ENCODE measurements at places on chromosomes 1 and 21.

- no peak for DNase-seq
These were observed 54.2 kb upstream of the TNR start for GRCh38 chr1:175797576-175797975.

GRCh38 chr1:231190456-231190855 lies 28.6 kb downstream of the TRIM67 start:
- no peak for DNase-seq

- DNase-seq: no peak
These were observed 2.6 kb upstream of the ZNF436 start for GRCh38 chr1:23371987-23372880.

GRCh38 chr1:74340656-74341055 lies 105.5 kb downstream of the TNNI3K start:
- no peak for DNase-seq

DNA sequence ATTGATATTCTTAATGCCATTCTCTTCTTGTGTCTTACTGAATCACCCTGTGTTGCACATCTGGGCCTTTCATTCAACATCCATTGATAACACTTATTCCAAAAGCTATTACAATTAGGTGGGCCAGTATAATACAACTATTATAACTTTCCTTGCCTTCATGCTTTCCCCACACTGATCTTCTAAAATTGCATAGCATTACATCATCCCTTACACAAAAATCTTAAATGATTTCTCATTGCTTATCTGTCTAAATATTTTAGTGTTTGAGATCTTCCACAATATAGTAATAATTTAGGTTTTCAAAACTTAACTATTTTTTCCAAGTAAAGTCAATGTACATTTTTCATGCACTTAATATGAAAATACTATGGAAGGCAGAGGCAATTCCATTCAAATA lies 1634.1 kb downstream of the PLA2G4A start:
- no peak for DNase-seq

DNA sequence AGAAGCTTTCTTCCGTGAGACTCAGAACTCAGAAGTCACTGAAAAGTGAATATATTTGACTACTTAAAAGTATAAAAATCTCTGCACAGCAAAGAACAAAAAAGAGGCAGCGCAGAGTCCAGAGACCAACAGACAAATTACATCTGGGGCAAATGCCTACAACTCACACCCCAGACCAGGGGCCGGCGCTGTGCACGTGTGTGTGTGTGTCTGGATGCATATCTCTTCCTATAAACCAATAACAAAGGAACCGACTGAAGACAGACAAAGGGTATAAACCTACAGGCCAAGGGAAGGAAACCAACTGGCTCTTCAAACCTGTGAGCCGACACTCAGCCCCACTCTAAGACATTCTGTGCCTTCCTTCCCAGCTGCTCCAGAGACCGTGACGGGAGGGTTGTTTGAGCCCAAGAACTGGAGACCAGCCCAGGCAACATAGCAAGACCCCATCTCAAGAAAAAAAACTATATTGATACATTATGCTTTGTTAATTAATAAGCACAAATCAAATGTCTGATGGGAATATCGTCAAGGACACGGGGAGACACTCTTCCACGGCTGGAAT lies 18.8 kb downstream of the WNT9A start:
- DNase-seq: no peak

DNA sequence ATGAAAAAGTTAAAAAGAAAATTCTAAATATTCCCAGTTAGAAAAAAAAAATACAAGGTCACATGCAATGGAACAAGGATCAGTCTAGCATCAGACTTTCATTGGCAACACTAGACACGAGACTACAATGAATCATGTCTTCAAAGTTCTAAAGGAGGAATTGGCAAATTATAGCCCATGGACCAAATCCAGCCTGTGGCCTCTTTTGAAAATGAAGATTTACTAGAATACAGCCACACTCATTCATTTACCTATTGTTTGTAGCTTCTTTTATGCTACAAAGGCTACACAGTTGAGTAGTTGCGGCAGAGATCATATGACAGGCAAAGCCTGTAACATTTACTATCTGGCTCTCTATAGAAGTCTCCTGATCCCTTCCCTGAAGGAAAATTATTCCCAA lies 71.4 kb downstream of the MRPL39 start:
- DNase-seq: no peak

DNA sequence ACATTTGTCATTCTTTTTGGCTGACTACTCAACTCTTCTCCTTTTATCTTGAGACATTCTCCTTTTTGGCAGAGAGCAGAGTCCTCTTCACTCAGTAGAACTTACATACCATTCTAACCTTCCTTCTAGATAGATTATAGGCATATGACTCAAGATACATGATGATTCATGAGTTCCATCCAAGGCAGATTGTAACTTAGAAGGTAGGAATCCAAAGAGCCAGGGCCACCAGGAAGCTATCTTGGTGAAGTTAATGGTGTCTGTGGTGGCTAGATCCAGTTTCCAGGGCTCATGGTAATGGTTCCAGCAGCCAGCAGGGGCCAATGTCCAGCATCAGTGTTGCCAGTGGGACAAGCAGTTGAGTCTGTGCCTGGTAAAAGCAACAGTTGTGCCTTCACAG lies 76.1 kb upstream of the KIAA0040 start:
- no peak for DNase-seq

- DNase-seq: no peak
These were observed 79.5 kb downstream of the BEND5 start for GRCh38 chr1:48697066-48697707.

- DNase-seq: no peak
These were observed 22.6 kb downstream of the TNNT2 start for GRCh38 chr1:201354901-201355295.

- DNase-seq: peak; percentile 10
These were observed 148.5 kb downstream of the GDAP2 start for GRCh38 chr1:117780687-117781475.

- no peak for DNase-seq
These were observed 5.2 kb downstream of the CAP1 start for GRCh38 chr1:40045766-40046165.

DNA sequence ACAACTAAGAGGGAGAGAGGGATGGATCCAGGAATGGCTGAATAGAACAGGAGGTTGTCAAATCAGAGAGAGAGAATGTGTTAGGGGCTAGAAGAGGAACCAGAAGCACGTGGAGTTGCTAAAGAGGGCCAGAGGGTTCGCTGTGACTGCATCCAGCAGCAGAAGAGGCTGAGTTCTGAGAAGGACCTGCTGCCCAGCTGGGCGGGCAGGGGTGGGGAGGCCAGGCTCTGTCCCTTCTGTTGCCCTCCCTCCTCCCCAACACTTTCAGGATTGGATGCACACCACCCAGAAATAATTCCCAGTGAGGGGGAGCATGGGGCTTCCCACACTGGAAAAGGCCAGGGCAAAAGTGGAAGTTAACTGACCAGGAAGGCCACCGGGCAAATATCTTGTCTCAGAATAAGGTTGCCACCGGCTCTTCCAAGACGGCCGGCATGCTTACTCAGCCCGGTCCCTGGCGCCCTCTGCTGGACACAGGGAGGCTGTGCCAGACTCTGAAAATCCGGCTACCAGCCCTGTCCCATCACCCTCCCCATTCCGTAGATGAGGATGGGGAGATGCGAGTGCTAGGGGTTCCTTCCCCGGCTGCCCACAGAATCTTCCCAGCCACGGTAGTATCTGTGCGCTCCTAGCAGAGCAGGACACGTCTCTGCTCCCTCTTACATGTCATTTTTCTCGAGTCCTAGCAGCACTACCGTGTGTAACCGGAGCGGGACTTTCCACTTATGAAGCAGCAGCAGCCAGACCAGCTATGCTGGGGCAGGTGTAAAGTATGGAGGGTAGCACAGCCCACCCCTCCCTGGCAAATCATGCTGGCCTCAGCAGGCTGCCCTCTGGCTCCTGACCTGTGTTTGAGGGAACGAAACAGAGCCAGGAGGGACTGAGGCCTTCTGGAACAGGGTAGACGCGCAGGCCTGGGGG lies 46.8 kb upstream of the A3GALT2 start:
- DNase-seq: peak; percentile 75

Measured in fibroblast of the conjunctiva (primary cell).